ENCODE measurements at places on chromosomes 7 and 10.

- no peak for DNase-seq
Measured at GRCh38 chr7:158771-159170, 33.6 kb upstream of the FAM20C start.

GRCh38 chr7:123210986-123211385 is 11.2 kb upstream of the SLC13A1 start:
- DNase-seq = peak; percentile 34

DNA sequence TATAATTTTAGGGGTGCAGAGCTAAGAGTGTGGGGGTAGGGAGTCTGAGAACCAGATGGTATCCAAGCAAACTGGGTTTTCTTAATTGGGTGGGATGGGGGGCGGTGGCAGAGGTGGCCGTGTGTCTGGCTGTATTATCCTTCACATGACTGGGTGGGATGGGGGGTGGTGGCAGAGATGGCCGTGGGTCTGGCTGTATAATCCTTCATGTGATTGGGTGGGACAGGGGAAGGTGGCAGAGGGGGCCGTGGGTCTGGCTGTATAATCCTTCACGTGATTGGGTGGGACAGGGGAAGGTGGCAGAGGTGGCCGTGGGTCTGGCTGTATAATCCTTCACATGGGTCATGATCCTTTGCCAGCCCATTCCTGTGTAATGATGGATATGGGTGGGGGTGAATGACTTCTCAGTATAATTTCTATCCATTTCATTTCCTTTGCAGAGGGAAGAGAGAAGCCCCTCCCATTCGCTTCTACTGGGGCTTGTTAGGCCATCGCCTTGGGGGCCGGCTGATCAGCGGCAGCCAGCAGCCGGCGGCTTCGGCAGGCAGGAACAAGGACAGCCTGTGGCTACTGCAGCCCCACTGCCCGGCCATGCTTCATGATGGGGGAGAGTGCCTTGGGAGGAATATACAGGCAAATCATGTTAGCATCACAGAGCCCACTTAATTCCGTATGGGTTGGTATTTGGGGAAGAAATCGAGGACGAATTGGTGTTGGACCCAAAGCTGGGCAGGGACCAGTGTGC is 179.6 kb upstream of the MKI67 start:
- DNase-seq = no peak

DNA sequence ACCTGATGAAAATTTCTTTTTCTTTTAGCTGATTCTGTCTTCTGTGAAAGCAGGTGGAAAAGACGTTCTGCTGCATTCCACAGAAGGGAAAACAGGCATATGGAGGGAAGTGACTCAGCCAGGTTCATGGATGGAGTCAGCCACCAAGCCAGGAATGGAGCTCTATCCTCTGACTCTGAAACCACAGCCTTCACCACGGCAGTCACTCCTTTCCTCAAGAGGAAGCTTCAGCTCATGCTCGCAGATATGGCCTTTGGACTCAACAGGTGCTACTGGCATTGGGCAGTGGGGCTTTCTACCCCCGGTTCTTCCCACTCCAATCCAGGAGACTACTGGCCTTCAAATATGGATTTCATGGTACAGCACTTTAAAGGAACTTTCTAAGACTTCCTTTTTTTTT is 11.5 kb upstream of the PLAU start:
- peak; percentile 90 for DNase-seq

- no peak for DNase-seq
Measured at GRCh38 chr7:122988333-122988732, 7.2 kb downstream of the TAS2R16 start.

DNA sequence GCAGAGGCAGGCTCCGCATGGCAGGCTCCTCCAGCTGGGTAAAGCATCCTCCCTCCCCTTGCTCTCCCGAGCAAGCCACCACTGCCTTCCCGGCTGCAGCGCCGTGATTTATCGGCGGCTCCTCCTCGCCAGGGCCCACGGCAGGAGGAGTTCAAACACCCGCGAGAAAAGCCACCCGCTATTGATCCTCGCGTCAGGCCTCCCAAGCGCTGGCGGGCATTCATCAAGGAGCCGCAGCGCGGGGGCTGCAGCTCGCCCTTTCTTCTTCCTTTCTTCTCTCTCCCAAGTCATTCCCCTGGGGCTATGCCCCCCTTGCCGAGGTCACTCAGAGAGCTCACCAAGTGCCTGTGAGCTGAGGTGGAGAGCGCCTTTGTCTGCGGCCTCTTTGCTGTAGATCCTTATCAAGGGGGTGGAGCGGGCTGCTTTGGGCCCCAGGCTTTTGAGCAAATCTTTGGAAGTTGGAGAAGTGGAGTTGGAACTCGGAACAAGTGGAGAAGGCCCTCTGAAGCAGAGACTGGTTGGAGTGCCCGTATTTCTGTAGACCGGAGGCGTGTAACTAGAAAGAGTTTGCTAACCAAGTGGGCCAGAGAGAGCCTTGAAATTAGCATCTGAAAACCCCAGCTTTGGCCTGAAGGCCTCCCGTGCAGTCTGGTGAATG is 107.2 kb upstream of the PPIF start:
- DNase-seq = no peak

DNA sequence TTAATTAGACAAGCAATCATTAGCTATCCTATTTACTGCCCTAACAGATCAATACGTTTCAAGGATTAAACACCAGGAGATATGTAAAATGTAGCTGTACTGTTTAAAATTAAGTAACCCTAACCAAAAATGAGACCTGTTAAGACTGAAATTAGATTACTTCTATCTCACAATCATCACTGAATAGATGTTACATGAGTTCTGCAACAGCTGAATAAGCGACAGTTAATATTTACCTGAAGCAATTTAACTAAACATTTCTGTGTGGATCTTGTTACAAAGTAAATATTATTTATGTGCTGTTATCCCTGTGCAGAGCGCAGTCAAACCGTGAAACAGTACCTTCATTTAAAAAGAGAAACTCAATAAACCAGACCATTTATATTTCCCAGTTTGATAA is 122.5 kb downstream of the RELN start:
- no peak for DNase-seq

GRCh38 chr7:54725255-54725654 is 33.8 kb downstream of the SEC61G start:
- no peak for DNase-seq

- peak; percentile 31 for DNase-seq
Measured at GRCh38 chr10:43304687-43305333, 37.9 kb upstream of the RASGEF1A start.

GRCh38 chr7:2201686-2202360 is 30.9 kb downstream of the MAD1L1 start:
- no peak for DNase-seq

GRCh38 chr10:11242443-11243387 is 225.0 kb downstream of the CELF2 start:
- DNase-seq = peak; percentile 16

DNA sequence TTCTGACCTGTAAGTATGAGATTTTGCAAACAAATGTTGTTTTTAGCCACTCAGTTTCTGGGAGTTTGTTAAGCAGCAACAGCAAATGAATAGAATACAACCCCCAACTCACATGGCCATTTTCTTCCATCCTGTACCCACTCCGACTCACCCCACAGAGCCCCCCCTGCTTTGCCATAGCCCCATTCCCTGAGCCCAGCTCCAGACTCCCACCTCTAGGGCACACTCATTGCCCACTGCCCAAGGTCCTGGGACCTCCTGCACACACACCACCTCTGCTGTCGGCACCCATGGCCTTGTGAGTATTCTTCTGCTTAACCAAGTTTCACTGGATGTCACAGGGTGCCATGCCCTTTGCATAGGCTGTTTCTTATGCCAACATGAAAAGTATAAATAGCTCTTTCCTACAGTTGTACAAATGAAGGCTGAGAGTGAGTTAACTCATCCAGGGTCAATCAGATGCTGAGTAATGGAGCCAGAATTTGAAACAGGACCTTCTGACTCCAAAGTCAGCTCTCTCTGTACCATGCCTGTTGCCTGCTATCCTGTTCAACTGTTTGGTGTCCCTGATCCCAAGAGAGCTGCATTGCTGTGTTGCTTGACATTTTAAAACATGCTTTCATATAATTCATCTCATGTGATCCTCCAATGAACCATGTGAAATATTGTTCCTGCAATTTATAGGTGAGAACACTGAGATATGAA is 367.8 kb upstream of the ZMIZ1 start:
- no peak for DNase-seq

GRCh38 chr10:47406870-47407691 is 23.0 kb upstream of the ZNF488 start:
- DNase-seq = peak; percentile 88

DNA sequence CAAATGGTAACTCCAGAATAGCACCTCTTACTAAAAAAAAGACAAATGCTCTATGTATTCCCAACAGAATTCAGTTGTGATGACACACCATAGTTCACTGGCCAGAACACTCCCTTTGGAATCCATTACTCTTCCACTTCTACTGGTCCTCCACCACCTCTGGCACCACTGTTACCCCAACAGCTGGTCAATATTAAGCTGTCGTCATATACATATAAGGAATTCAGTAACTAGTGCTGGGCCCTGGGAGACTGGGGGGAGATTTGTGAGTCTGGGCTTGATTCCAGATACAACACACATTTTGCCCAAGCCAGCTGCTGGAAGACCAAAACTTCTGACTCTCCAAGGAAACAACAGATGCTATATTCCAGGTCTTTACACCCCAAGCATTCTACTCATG is 26.0 kb upstream of the ITGA8 start:
- DNase-seq = peak; percentile 72

GRCh38 chr10:4294996-4295792 is 510.2 kb upstream of the KLF6 start:
- DNase-seq = no peak

DNA sequence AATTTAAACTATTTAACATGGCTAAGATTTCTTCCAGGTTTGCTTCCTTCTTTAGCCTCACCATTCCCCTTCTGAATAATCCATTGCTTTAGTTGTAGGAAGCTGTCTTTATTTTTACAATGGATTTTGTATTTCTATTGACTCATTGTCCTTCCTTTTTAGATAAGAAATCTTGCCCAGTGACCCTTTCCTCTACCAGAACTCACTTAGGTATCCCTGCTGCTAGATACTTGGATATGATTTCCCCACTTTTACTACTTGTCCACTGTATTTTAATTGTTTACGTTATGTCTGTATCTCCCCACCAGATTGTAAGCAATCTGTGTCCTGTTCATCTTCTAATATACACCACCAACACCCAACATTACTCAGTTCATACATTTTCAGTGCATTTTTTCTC is 47.7 kb upstream of the MDFIC start:
- DNase-seq = no peak

DNA sequence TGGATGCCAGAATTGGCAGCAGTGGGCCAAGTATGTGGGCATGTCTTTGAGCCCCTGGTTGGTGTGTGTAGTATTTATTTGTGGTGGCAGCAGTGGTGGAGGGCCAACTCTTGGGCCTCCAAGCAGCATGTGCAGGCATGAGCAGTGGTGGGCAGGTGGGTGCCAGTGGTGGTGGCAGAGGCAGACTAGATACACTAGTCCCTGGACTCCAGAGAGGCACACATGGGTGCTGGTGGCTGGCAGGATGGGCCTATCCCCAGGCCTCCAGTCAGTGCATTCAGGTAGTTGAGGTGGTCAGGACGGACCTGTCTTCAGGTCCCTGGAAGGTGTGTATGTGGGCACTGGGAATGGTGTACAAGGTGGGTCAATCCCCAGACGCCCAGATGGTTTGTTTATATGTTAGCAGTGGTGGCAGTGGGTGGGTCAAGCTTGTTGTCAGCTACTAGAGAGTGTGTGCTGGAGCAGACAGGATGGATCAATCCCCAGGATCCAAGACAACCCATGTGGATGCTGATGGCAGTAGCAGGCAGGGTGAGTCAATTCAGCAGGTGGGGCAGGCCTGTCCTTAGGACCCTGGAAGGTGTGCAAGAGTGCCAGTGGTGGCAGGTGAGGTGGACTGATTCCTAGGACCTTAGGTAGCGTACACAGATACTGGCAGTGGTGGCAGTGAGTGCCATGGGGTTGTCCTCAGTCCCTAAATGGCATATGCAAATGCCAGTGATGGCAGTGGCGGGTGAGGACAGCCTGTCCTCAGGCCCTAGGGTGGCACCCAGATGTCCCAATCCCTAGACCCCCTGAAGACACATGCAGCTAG is 294.3 kb downstream of the RPS24 start:
- DNase-seq = no peak

DNA sequence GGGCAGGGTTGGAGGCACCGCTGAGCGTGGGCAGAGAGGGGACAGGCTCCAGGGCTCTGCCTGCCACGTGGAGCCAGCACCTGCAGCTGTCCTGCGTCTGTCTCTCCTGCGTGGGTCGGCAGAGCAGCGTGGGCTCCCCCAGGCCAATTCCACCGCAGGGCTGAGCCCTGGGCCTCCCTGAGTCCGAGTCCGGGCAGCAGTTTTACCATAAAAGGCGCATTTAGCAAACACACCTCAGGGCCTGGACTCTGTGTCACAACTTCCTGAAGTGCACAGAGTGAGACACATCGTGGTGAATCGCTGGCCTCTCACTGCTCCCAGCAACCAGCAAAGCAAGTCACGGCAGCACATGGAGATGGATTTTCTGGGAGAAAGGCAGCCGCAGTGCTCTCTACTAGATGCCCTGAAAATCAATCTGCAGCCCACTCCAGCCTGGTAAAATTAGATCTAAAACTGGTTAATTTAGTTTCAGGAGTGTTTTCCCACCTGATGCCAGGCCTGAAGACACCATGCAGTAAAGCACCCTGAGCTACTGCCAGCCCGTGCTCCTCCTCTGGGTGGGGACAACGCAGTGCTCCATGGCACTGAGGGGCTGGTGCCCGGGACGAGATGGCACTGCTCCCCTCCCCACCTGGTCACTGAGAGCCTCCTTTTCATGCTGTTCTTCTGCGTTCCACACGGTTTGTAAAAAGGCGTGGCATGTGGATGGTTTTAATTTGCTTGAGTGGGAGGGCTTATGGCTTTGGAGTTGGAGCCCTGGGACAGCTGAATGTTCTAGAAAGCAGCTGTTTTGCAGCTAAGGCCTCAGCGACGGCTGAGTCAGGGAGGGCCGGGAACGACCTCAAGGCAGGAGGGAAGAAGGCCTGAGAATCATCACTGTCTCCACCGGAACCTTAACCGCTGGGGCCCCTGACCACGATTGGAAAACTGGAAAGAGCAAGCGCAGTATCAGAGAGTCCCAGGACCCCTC is 336.9 kb downstream of the ADARB2 start:
- DNase-seq = peak; percentile 50

- DNase-seq = no peak
Measured at GRCh38 chr7:112092709-112093395, 113.3 kb downstream of the DOCK4 start.

DNA sequence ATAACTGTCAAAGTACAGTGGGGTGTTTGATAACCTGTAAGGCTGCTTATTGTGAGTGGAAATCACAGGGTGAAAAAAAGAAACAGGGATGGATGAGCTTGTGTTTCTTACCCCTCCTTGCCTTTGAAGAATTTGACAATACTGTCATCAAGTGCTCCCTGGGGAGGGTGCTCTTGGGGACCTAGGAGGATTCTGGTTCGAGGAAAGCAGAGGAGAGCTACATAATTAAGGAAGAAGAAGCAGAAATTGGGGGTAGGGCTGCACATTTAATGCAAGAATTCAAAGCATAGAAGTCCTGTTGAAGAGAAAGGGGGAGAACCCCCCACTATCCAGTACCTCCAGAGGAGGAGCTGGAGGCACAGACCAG is 208.1 kb upstream of the PHYHIPL start:
- no peak for DNase-seq

DNA sequence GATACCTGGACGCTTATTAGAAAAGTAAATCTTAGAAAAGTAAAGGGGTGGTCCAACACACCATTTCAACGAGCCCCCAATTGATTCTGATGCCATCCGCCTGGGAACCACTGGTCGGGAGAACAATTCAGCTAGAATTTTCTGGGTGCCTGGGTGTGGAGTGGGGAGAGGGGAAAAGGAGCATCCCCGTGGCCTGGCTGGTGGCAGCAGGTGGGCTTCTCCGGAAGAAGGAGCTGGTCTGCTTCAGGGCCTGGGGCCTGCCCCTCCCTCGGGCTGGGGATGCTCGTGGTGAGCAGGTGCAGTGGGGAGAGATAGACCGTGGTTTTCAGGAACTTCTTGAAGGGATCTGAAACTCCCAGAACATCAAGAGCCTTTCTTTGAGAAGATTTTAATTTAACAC is 39.9 kb upstream of the DUSP5 start:
- DNase-seq = no peak

Data from fibroblast of skin of back (primary cell).